ENCODE measurements at places on chromosomes 2 and 18.

DNA sequence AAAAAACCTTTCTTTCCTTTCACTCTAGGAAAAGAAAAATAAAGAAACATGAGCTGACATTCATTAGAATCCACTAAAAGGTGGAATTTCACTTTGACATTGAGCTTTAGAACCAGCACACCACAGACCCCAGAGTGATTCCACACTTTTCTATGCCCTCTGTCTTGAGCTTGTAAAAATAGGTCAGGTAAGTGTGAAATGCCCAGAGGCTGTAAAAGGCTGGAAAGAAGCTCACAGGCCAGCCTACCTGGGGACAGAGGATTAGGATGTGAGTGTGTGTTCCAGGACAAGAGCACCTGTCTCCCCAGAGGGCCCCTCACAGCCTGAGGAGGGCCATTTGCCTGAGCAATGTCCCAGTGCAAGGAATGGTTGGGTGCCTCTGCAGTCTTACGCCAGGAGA is 56.3 kb upstream of the MYO3B start:
- DNase-seq, result no peak

DNA sequence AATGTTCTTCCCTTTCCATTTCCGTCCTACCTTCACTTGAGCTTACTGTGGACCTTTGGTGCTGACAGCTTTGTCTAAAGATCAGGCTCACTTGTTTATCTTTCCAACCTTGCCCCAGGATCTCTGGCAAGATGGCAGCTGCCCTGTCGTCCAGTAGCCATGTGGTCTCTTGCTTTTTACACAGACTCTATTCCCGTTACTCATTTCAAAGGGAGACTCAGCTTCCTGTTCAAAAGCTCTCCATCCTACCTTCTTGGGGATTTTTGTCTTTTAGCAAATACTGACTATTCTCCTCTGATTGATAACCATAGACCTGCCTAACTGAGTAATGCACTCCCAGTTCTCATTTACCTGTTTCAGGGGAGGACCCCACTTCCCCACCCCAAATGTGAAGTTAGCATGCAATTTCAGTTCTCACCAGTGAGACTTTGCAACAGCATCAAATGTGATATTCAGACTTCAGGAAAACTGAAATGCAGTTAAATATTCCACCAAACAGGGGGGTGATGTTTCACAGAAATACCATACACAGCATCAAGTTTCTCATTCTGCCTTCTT is 184.4 kb downstream of the MYO3B start:
- DNase-seq, result no peak

GRCh38 chr2:50995610-50996009 is 36.3 kb downstream of the NRXN1 start:
- no peak for DNase-seq

- no peak for DNase-seq
These were observed 265.7 kb downstream of the CCDC85A start for GRCh38 chr2:56449449-56449860.

DNA sequence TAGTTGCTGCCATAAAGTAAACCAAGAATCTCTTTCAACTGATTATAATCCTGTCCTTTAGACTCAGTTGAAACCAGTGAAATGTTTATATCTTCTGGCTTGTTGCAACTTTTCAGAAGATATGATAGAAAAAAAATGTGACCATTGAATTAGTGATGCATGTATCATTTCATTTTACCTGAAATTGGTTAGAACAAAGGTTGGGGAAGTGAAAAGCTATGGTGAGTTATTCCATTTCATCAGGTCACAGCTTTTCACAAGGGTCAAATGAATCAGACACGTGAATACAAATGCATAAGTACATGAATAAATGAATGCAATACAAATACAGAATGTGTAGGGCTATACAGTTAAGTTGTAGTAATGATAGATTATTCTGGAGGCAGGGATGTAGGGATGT is 15.1 kb downstream of the CCDC85A start:
- DNase-seq, result no peak

Measured in Kasumi-1 (cell line).